ENCODE measurements at places on chromosomes 6 and 20. TPM values are rescaled to one million over a fixed set of nuclear protein-coding genes. Genes with fewer than 3 reads are reported as not detected.
A peak's percentile ranks its signal among the peaks of the same experiment; 100 is the strongest.

GRCh38 chr6:26130581-26131249, 43.5 kb downstream of the HFE start:
- DNase-seq = no peak

DNA sequence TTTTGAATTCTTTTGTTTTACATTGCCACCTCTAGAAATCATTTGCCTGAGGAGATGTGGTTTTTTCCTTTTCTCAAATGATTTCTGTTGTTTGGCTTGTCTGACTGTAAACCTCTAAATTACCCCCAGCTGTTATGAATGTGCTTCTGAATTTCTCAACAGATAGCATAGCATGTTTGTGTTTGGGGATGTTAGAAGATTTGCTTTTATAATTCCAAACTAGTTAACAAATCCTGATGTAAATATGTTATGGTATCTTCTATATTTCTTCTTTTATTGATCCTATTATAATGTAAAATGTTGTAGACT, 31.6 kb upstream of the EZR start:
- DNase-seq = no peak

GRCh38 chr6:5422321-5422915, 161.1 kb downstream of the FARS2 start:
- DNase-seq = peak; percentile 56

GRCh38 chr6:134464690-134465411, 146.9 kb upstream of the SGK1 start:
- no peak for DNase-seq

DNA sequence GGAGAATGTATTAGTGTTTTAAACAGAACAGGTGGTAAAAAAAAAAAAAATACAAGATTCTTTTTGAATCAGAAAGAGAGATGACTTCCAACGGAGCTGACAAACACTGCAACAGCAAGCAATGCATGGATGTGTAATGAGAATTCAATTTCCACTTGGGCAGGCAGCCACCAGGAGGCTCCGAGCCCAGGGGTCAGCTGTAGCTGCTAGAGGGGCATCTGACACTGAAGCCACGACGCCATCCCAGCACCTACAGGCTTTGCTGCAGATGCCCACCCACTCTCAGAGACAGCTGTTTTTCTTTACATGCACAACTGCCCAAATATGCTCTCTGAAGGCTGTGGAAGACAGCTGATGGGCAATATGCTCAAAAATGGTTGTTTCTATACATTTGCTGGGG, 75.4 kb downstream of the ELOVL5 start:
- peak; percentile 16 for DNase-seq

DNA sequence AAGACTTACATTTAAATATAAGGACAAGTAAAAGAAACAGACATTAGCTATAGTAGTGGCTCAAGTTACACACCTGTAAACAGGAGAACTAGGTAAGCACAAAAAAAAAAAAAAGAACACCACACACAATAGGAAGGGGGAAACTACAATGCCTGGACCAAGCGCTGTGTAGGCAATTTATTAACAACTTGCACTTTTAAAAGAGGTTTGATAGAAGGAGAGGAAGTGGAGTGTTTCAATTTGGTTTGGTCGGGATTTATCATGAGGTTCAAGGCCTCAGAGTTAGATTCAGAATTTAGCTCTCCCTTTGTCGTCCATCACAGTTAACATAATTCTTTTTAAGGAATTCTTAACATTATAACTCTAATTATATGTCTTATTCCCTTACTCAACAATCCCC, 1.1 kb upstream of the USP49 start:
- no peak for DNase-seq

- DNase-seq = peak; percentile 33
These were observed 1.1 kb upstream of the RPS12 start for GRCh38 chr6:132813173-132813856.

- no peak for DNase-seq
These were observed 103.7 kb downstream of the FYN start for GRCh38 chr6:111769365-111770152.

GRCh38 chr6:124901084-124901483, 61.2 kb upstream of the RNF217 start:
- DNase-seq = no peak

- no peak for DNase-seq
These were observed 140.1 kb upstream of the GMDS start for GRCh38 chr6:2385471-2385983.

DNA sequence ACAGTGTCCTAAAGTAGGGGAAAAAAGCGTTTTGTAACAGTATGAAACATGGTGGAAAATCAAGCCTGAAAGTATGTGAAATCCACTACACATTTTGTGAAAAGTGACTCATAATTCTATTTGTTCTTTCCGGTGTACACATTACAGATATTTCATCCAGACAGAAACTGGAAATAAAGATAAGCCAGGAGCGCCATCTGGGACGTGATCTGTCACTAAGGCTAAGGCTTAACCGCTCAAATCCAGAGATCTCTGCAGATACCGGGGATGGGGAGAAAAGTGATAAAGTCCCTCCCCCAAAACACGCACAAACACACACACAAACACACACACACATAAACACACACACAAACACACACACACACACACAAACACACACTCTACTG, 26.6 kb upstream of the SRSF6 start:
- DNase-seq = no peak

DNA sequence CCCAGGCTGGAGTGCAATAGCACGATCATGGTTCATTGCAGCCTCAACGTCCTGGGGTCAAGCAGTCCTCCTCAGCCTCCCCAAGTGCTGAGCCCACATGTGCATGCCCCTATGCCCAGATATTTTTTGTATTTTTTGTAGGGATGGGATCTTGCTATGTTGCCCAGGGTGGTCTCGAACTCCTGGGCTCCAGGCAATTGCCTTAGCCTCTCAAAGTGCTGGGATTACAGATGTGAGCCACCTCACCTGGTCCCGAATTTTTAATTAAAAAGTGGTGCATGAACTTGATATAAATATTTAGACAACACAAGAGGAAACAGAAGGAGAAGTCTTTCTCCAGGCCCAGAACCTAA, 7.1 kb upstream of the RNF114 start:
- no peak for DNase-seq

DNA sequence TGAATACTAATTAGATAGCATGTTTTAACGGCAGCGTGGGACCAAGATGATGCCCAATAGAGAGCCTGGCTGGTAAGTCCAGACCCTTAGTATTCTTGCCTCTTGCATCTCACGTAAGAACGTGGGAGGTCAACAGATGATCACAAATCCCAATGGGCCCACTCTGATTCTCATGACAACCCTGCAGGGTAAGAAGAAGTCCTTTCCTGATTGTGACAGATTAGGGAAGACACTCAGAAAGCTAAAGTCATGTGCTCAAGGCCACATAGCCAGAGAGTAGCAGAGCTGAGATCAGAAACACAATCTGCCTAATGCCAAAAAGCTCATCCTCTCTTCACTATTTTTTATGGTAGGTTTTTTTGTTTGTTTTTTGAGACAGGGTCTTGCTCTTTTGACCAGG, 103.8 kb downstream of the RALGAPA2 start:
- no peak for DNase-seq

- DNase-seq = no peak
These were observed 521 bp downstream of the CDK5RAP1 start for GRCh38 chr20:33400812-33401183.

- no peak for DNase-seq
These were observed 12.2 kb upstream of the AKIRIN2 start for GRCh38 chr6:87714093-87714842.

- DNase-seq = no peak
These were observed 326.3 kb downstream of the UBE3D start for GRCh38 chr6:82739303-82739702.

DNA sequence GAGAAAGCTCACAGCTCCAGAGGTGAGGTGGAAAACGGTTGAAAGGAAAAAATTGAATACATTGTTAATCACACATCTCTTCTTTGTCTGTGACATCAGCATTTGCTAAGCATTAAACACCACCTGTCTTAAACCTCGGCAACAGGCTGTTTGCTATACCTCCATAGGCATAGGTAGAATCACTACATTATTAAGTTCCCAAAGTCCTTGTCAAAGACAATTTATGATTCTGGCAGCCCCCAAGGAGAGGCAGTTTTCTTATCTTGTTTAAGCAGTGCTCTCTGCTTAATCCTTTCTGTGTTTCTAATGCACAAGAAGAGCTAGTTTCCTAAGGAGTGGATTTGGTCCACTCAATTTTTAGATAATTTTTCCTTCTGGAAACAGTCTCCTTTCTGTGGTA, 249.7 kb downstream of the NKAIN2 start:
- no peak for DNase-seq

DNA sequence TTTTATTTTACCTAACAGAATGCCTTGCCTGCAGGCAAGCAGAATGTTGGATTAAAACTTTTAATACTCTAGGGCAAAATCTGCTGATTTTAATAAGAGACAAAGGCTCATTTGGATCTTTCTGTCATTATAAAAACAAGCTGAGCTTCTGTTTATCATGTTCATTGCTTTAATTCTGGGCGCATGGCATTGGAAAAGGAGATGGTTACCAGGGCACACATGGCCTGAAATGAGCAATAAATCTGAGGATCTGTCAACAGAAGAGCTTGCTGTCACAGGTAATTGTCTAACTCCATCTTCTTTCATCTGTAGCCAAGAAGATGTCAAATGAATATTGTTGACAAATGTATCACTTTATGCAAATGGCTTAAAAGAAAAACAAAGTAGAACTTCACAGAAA, 439.6 kb downstream of the DOK5 start:
- DNase-seq = no peak

DNA sequence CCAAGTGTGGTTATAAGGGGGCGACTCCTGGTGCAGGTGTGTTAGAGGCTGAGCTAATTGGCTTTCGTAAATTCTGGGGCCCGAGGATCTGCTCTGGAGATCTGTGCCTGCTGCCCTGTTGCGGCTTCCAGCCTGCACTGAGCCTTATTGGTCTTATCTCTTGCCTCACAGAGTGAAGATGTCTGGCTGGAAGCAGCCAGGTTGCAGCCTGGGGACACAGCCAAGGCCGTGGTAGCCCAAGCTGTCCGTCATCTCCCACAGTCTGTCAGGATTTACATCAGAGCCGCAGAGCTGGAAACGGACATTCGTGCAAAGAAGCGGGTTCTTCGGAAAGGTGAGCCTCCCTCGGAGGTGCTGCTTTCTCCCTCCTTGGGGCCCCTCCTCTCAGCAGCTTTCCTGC, 20.0 kb downstream of the PRPF6 start:
- DNase-seq = no peak

DNA sequence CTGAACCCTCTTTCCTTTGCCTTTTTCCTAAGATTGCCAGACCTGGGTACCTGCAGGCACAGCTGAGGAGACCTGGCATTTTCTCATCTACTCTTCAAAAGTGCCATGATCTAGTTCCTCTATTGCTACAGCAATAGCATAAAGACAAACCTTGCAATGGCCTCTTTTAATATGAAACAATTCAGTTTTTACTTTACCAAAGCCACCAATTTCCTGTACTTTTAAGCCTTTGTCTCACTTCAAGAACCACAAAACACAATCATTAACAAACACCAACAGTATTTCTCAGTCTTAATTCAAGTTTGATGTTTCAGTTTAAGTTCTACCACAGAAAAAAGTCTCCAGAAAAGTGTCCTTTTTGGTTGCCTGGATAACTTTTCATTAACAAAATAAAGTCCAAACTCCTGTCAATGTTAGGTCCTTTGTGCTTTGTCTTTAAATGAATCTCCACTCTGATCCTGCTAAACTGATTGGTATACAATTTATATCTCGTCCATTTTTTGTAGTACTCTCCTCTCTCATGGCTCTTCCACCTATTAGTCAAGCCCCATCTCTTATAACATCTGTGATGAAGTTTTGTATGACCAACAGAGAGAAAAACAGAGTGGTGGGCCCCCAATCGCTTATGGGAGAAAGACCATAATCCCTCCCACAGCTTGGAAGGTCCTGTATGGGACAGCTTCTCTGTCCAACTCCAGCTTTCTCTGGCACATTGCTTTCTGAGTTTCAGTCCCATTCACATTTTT, 50.5 kb upstream of the THEMIS start:
- DNase-seq = no peak

The CPNE5 gene
- 0.71 TPM for total RNA-seq

The OXT gene
- not detected for total RNA-seq

The DEFB125 gene
- not detected for total RNA-seq

The EPHA7 gene
- 9.6 TPM for total RNA-seq

The SLC25A27 gene
- 10.9 TPM for total RNA-seq

The MLN gene
- total RNA-seq = not detected

The BEND3 gene
- 25.4 TPM for total RNA-seq

The COL12A1 gene
- 1.4 TPM for total RNA-seq

The MUCL3 gene
- 0.21 TPM for total RNA-seq

The TP53TG5 gene
- total RNA-seq = 0.85 TPM

The PARD6B gene
- 37.5 TPM for total RNA-seq

The SLPI gene
- 0.74 TPM for total RNA-seq

The APCDD1L gene
- total RNA-seq = 2.4 TPM

The JPH2 gene
- total RNA-seq = 0.81 TPM

The SLC22A2 gene
- total RNA-seq = 0.44 TPM

Measured in WTC11 (cell line).